Hematopoietic multipotent progenitor cell treated with erythropoietin and hydrocortisone succinate and interleukin-3 and kit ligand, for 15 days (in vitro differentiated cells): ENCODE measurements at places on chromosomes 7 and 10.

DNA sequence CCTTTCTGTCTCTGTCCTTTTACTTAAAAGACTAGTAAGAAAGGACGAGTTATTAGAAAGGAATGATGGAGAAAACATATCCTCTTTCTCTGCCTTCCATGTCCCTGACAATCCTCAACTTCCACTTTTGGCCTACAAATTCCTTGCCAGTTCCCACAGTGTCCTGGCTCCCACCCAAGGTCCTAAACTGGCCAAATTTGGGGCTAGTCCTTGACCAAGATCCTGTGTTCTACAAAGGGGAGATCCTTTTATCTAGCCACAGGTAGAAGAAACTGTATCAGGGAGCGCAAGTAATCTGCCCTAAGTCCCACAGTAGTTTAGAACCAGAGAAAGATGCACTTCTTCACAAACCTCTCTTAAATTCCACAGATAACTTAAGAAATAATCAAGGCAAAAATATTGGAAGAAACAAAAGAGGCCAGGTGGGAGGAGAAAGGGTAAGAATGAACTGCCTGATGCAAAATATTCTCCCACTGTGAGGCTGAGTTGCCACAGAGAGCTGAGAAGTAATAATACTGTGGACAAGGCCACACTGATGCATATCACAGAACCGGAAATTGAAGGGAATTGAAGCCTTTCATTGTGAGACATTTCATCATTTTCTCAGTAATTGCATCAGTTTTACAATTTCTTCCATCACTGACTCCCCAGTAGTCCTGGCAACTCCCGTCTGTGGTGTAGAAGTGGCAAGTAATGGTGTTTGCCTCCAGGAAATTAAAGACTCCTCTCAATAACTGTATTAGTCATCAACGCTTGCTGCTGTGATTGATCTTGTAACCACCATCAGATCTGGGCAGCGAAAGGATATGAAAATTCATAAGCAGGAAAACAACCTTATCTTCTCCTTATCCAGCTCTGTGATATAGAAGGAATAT, 47.2 kb downstream of the DNAJC12 start:
- DNase-seq = no peak

DNA sequence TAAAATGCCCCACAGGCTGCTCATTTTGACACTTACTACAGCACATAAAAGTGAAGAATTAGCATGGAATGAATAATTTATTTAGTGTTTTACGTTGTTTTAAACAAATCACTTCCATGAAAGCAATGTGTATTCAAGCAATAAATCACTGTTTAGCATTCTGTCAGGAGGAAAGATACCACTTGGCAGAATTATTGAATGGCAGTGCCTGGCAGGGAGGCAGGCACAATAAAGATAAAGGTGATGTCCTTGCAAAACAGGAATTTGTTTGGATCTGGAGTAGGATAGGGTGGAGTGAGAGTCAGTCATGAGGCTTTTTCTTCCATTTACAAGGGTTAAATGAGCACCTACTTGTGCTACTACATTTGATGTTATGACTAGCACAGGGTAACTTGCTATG, 190.8 kb downstream of the SORCS1 start:
- DNase-seq = no peak

- DNase-seq = no peak
Measured at GRCh38 chr7:38385682-38386081, 112.2 kb upstream of the TARP start.

DNA sequence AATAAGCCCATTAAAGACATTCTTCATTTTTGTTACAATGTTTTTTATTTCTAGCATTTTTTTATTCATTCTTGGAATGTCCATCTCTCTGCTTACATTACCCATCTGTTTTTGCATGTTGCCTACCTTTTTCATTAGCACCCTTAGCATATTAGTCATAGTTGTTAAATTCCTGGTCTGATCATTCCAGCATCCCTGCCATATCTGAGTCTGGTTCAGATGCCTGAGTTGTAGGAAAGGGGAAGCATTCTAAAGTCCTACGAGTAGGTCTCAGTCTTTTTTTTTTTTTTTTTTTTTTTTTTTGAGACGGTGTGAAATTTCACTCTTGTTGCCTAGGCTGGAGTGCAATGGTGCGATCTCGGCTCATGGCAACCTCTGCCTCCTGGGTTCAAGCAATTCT, 19.7 kb upstream of the NRF1 start:
- no peak for DNase-seq

GRCh38 chr7:111853201-111853990, 291.1 kb upstream of the IMMP2L start:
- no peak for DNase-seq

- no peak for DNase-seq
Measured at GRCh38 chr10:90222372-90222771, 521.0 kb downstream of the KIF20B start.

DNA sequence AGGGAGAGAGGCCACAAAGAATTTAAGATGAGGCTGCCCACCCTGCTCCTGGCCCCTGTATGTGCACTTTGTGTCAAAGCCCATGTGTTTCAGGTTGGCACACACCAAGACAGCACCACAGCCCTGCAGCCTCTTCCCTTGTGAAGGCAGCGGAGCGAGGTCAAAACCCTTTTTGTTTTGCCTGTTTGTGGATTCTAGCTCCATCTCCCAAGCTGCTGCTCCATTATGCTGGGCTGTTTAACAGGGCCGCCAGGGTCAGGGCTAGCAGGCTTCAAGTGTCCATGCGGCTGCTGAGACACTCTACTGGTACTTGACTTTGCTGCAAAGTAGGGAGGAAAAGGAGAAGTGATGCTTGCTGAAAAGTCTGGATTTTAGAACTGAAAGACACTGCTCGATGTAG, 142.3 kb upstream of the EFCAB10 start:
- DNase-seq = no peak

- DNase-seq = no peak
Measured at GRCh38 chr7:123367031-123367430, 167.3 kb upstream of the SLC13A1 start.

DNA sequence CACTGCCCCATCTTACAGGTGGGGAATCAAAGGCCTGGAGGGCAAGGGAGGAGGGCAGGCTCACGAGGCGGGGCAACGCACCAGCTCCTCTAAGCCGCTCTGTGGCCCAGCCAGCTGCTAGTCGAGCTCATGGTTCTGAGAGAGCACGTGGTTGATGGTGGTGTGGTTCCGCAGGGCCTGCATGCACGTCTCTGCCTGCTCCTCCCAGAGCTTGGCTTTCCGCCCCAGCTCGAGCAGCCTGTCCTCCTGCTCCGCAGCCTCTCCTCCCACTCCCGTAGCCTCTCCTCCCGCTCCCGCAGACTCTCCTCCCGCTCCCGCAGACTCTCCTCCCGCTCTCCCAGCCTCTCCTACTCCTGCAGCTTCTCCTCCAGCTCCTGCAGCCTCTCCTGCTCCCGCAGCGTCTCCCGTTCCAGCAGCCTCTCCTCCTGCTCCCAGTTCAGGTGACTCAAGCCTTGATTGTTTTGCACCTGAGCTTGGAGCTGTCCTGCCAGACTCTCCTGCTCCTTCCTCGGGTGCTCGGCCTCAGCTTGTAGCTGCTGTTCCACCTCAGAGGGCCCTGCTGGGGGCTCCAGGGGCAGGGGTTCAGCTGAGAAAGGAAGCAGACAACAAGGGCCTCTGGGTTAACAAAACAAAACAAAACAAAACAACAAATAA, 19.1 kb upstream of the MTPAP start:
- no peak for DNase-seq

- no peak for DNase-seq
Measured at GRCh38 chr7:147079921-147080420, 963.4 kb downstream of the CNTNAP2 start.

GRCh38 chr7:12291870-12292269, 80.8 kb downstream of the TMEM106B start:
- DNase-seq = peak; percentile 6

DNA sequence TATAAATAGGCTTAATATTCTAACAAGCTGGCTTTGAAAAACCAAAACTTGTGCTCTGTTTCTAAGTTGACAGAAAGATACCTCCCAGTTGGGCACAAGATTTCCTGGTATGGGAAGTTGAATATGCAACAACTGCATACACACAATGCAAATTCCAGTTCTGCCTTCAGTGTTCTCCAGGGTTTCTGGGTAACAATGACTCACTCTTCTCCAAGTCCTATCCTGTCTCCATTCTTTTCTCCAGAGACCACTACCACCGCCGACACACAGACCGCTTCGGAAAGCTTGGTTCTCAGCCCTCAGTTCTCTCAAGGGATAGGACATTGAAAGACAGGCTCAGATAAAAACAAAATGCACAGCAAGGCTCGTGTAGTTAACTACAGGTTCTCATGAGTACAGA, 12.2 kb downstream of the PDE1C start:
- no peak for DNase-seq

DNA sequence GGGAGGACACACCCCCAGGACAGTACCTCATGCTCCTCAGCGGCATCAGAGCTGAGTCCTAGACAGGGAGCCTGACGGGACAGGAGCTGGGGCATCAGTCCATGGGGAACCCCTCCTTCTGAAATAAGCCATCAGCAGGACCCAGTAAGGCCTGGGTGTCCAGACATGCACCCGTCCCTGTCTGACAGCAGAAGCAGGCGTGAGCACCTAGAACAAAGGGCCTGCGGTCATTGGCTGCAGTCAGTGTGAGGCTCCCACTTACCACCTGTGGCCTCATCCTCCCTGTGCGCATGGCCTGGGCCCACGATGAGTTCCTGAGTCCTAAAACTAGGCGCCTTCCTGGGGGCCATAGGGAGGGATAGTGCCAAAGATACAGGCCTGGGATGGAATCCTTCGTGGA, 484.7 kb downstream of the PTPRN2 start:
- no peak for DNase-seq

DNA sequence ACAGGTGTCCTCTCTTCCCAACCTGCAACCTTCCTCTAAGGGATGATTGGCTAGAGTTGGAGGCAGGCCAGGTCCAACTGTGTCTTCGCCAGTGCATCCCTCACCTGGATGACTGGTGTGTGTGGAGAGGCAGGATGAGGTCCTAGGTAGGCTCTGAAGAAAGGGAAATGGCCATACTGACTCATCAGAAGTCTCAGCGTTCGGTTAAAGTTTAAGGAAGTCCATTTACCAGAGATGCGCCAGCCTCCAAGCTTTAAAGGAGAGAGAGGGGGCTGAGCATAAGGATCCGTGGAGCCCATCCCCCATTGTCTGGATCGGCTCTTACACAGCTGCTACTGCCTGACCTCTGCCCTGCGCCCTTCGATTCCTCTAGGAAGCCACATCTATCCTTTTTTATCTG, 4.4 kb downstream of the KEL start:
- no peak for DNase-seq

DNA sequence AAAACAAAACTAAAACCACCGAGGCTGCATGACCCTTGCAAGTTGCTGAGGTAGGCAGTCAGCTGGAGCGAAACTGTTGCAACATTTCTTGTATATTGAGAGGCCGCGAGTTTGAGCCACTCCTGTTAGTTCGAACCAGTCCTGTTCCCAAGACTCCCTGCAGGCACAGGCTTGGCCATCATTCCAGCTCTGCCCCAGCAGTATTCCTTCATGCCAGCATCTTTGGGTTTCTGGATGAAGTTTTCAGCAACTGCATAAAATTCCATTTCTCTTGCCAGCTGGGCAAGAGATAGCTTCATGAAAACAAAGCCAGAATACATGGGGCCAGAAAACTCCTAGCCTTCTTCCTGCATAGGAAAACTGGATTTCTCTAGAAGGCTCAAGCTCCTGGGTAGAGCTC, 207.6 kb downstream of the FRMD4A start:
- DNase-seq = no peak
